Non-pigmented ciliary epithelial cell (primary cell): ENCODE measurements at places on chromosomes 1 and 21.

- DNase-seq: no peak
These were observed 951 bp downstream of the SYDE2 start for GRCh38 chr1:85199667-85200462.

DNA sequence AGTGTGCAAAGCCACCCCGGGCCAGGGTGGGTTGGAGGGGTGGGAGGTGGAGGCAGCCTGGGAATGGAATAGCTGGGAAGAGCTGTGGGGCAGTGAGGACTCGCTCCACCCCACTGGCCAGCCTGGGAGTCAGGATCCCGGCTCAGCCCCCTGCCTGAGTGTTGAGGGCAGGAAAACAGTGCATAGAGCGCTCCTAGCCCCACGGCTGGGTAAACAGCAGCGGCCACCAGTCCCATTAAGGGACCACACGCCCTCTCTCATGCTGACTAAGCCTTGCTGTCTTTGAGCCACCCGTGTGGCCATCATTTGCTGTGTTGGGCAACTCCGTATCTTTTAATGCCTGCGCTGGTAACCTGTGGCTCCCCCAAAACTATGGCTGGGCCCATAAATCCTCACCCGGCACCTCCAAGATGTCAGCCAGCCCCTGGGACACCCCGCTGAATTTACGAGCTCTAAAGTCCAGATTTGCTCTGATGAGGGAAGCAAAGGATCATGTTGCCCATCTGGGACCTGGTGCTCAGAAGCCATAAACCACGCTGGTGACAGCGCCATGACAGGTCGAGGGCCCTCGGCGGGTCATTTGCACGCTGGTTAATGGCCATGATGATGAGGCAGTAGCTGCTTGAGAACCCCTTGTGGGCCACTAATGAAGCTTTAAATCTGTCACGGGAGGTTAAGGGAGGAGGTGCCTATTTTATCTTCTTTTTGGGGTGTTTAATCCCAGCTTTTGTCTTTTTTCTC, 34.9 kb downstream of the SYF2 start:
- no peak for DNase-seq

GRCh38 chr1:227733309-227733705, 1.8 kb downstream of the JMJD4 start:
- no peak for DNase-seq

- no peak for DNase-seq
These were observed 814 bp downstream of the PAQR7 start for GRCh38 chr1:25874635-25875153.

DNA sequence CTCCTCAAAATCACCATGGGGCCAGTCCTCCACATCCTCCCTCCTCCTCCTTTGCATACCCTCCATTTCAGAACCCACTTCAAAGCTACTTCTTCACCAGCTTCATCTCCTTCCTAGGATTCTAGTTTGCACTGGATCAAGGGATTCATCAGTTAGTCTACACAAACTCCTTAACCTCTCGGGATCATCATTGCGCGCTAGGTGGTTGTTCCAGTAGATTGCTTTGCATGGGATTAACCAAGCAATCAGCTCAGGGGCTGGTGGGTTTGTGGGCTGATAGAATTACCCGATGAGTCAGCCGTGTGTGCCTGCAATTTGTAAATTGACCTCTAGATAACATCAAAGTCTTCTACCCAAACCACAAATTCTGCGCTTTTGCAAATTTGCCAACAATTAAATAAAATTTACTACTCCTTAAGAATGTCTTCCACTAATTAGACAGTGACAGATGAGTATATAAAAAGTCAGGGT, 7.7 kb downstream of the KANK4 start:
- no peak for DNase-seq

- DNase-seq: no peak
These were observed 48.2 kb upstream of the TNFSF4 start for GRCh38 chr1:173255214-173255813.

DNA sequence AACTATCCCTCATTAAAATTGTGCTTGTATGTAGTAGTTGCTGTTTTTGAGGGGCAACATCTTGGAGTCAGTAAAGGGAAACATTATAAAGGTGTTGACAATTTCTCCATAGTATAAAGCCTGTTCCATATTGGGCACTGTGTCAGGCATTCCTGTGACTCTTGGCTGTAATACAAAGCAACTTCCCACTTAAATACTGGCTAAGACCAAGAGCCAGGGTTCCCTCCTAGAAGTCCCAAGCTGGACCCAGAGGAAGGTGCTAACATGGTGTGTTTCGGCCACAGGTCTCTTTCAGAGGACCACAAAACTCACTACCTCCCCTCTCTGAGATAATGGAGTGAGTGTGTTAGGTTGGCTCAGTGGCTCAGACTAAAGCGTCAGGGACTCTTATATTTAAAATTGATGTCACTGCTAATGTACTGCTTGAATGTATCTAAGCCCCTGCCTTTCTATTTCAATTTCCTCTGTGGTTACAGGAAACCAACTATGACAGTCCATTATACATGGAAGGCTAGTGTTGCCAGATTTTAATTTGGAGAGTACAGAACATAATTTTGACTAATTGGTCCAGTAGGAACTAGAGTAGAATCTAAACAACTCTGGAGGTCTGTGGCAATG, 74.7 kb upstream of the RGL1 start:
- no peak for DNase-seq

DNA sequence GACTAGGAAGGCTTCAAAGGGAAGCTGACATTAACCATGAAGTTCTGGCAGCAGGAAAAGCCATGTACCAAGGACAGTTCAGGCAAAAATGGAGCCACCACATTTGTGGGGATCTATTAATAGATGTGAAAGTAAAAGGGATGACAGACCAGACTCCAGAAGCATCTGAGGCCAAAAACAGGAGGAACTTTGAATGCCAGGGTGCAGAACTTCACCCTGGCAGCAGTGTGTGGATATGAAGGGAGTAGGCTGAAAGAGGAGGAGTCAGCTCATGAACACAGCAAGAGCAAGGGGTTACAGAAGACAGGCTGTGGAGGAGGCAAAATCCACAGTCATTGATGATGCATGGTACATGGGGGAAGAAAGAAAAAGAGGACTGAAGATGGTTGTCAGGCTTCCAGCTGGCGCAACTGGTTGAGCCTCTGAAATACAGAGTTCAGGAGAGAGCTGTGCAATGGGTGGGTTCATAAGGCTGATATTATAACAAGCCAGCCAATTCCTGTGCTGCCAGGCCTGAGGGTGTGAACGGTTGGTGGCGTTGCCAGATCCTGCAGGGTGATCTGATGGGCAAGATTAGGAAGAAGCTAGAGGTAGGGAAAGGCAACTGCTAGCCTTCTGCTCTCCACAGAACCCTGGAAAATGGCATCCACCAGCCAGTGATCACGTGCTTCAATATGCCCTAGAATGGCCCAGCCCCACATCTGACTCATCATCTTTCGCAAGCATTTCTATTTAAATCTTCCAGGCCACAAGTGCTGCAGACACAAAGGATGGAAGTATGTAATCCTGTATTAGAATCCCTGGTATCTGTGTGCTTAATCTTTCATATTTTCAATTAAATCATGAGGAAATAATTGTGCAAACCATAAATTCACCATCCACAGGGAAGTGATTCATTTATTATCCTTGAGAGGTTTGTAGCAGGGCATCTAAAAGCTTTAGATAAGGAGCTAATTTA, 81.9 kb downstream of the SLC25A24 start:
- DNase-seq: no peak

GRCh38 chr1:239826211-239826610, 265.5 kb upstream of the FMN2 start:
- DNase-seq: no peak

- no peak for DNase-seq
These were observed 17.4 kb upstream of the KCNAB2 start for GRCh38 chr1:6028042-6028850.

- DNase-seq: no peak
These were observed 17.9 kb downstream of the SFT2D2 start for GRCh38 chr1:168243636-168244212.

DNA sequence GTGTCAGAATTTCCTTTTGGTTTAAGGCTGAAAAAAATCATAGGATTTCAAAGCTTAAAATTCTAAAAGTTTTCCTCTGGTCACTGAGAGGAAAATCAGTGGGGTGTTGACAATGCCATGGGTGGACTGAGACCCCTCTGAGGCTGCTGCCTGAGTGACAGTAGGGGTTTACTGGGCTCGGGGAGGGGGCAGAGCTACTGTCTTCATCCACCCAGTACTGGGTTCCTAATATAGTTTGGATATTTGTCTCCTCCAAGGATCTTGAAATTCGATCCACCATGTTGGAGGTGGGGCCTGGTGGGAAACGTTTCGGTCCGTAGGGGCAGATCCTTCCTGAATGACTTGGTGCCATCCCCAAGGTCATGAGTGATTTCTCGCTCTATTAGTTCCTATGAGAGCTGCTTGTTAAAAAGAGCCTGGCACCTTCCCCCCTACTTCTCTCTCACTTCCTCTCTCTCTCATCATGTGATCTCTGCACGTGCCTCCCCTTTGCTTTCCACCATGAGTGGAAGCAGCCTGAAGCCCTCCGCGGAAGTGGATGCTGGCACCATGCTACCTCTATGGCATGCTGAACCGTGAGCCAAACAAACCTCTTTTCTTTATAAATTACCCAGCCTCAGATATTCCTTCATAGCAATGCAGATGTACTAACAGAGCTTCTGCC, 72.3 kb downstream of the MAP10 start:
- DNase-seq: no peak

- DNase-seq: no peak
These were observed 9.8 kb upstream of the F5 start for GRCh38 chr1:169595764-169596711.

DNA sequence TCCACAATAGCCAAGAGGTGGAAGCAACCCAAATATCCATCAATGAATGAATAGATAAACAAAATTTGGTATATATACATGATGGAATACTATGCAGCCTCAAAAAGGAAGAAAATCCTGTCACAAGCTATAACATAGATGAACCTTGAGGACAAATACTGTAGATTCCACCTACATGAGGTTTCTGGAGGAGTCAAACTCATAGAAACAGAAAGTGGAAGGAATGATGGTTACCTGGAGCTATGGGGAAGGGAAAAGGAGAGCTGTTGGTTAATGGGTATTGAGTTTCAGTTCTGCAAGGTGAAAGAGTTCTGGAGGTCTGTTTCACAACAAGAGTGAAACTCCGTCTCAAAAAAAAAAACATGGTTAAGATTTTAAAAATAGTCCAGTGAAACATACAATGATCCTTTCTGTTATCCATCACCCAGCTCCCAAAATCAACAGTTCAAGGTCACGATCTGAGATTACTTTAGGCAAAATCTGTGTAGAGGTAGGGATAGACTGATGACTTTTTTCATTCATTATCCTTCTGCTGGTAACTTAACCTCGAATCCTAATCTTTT, 80.8 kb upstream of the HNRNPU start:
- DNase-seq: no peak

DNA sequence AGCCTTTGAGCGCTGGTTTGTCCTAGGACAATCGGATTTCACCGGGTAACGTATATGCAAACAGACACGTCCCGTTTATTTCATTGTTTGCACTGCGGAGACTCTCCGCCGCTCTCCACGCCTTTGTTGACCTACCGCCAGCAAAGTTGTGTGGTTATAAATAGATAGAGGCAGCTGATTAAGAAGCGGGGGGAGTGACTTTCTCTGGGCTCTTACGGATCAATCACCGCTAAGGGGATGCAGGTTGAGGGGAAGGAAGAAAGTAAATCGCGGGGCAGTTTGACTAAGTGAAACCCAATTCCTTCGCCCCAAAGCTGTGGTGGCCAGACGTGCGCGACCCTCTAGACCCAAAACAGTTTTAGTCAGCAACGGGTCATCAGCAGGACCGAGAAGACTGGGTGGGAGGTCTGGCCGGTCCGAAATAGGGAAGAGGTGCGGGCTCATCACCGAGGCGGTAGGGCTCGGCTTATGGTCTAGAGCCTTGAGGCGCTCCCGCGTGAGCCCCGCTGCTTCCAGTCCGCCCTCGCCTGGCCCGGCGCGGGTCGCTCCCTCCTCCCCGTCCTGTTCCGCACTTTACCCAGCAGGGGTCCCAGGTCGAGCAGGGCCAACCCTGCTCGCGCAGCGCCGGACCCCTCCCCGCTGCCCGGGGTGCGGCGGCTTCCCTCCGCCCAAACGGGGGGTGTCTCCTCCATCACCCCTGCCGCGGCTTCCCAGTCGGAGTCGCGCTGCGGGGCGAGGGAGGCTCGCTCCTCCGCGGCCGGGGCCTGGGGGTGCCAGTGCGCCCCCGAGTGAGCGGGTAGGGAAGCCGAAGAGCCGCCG, 120.8 kb upstream of the RRP15 start:
- peak; percentile 1 for DNase-seq

DNA sequence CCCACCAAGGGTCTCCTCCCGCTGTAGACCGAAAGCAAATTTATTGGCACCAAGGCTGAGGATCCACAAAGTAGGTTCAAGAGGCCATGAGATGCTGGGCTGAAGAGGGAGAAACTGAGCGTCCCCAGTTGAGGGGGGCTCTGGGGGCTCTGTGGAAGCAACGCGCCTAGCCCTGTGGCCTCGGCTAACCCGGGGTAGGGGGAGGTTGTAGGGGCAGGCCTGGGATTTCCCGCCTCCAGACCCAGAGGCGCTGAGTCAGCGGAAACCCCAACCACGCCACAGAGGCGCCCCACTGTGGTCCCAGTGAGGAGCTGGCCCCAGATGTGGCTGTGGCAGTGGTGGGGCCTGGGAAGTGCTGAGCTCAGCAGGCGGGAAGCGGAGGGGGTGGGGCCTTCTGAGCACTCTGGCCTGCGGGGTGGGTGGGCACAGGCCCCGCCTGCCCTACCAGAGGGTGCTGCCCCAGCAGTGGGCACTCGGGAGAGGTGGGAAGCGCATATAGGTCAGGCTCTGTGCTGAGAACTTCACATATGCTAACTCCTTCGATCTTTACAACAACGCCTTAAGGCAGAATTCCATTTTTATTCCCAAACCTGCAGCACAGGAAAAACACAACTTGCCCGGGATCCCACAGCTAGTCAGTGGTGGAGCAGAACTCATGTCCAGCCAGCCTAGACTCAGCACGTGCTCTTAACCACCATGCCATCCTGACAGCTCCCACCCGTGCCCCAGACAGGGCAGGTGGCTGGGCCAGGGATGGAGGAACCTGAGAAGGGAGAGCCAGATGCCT, 1.5 kb upstream of the COL16A1 start:
- DNase-seq: no peak

- no peak for DNase-seq
These were observed 20.6 kb downstream of the IPO9 start for GRCh38 chr1:201849372-201850052.

- no peak for DNase-seq
These were observed 23.3 kb downstream of the H6PD start for GRCh38 chr1:9257851-9258250.

DNA sequence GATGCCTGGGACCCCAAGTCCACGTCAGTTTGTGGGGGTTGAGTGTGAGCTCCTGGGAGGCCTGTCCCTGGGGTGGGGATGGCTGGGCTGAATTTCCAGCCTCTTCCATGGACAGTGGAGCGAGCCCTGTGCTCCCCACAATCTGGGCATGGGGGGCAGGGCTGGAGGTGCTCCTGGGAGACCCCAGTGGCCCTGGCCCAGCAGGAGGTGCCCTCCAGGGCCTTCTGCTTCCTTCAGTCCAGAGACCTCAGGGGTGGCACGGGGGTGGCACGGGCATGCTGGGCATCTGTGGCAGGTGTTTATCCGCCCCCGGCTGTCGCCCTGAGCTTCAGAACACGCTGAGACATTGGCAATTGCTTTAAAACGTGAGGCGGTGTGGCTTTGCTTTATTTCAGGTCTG, 40.9 kb downstream of the MORN1 start:
- DNase-seq: no peak
